C1 segment of cervical spinal cord (tissue), 14 donors: ENCODE measurements at places on chromosomes 1 and 21.
A peak's percentile ranks its signal among the peaks of the same experiment; 100 is the strongest.

DNA sequence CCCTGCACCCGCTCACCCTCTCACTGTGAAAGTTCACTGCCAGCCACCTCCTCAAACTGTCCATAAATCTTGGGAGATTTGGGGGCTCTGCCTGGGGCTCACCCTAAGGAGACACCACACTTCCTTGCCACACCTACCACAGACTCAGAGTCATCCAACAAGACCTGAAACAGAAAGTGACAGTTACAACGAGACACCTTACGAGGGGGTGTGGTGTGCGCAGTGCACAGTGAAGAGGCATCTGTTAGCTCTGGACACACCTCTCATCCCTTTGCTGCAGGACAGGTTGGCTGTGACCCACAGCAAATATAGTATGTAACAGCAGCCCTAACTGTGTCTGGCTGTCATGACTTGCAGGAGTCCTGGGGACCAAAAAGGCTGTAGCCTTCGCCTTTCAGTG, 190.2 kb downstream of the NR5A2 start:
- DNase-seq = no peak

DNA sequence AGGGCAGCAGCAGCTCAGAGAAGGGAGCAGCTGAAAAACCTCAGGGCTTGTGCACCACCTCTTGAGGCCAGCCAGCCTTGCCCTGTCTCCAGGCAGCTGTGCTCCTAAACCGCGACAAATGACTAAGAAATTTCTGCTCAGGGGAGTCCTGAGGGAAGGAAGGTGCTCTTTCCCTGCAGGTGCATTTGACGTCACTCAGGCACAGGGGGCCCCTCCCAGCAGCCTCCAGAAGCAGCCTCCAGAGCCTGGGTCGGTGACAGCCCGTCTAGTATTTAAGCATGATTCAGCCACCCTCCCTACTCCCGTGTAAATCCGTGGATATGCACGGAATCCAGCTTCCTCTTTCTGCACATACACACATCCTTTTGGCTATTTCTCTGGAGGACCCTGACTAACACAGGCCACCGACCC, 560.5 kb downstream of the KIF26B start:
- no peak for DNase-seq

DNA sequence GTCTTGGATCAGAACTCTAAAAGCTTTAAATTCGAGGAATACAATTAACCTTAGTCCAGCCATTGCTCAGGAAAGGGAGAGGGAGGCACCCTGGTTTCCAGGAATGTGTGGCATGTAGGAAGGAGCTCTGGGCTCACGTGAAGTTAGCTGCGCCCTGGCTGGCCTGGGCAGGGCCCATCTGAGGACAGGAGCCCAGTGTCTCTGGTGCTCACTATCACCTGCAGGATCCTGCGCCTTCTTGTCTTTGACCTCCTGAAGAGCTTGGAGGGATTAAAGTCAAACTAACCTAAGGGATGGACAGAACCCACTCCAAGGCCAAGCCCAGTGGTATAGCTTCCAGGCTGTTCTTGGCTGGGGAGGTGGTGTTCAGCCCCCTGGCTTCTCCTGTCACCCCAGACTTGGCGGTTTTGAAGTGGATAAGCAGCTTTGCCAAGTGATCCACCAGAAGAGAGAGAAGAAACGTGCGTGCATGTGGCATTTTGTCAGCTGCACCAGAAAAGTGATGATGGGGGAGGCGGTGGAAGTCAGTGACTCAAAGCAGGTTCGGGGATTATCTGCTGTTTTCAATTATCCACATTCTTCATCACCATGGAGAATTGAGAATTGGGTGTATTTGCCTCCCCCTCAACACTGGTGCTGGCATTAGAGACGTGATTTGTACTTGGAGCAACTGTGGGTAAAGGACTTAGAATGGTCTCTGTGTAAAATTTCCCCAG, 11.9 kb upstream of the KCNN3 start:
- no peak for DNase-seq

- no peak for DNase-seq
Observed at GRCh38 chr1:163826500-163826899, 504.7 kb downstream of the NUF2 start.

GRCh38 chr21:33201956-33202355, 27.8 kb upstream of the IFNAR2 start:
- no peak for DNase-seq

DNA sequence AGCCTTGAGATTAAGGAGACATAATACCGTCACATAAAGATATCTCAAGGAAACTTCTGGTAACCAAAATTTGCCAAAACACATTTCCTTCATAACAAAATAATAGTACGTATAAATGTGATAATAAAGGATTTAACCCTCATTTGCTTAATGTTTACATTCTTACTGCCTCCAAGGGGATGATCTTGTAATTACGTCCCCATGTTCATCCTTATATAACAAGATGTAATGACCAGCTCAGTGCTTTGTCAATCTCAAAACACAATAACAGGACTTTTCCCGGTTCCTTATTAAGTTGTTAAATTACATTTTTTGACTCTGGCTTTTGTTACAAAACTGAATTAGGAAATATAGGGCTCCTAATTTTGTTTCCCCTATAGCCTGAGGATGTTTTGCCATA, 41.3 kb upstream of the UHMK1 start:
- DNase-seq = no peak

GRCh38 chr21:43893536-43894205, 28.6 kb downstream of the AGPAT3 start:
- DNase-seq = no peak

GRCh38 chr1:199639453-199639852, 388.1 kb upstream of the NR5A2 start:
- no peak for DNase-seq

- DNase-seq = no peak
Observed at GRCh38 chr1:24769656-24770651, 24.7 kb downstream of the CLIC4 start.

GRCh38 chr1:208308221-208308620, 64.0 kb upstream of the PLXNA2 start:
- no peak for DNase-seq

DNA sequence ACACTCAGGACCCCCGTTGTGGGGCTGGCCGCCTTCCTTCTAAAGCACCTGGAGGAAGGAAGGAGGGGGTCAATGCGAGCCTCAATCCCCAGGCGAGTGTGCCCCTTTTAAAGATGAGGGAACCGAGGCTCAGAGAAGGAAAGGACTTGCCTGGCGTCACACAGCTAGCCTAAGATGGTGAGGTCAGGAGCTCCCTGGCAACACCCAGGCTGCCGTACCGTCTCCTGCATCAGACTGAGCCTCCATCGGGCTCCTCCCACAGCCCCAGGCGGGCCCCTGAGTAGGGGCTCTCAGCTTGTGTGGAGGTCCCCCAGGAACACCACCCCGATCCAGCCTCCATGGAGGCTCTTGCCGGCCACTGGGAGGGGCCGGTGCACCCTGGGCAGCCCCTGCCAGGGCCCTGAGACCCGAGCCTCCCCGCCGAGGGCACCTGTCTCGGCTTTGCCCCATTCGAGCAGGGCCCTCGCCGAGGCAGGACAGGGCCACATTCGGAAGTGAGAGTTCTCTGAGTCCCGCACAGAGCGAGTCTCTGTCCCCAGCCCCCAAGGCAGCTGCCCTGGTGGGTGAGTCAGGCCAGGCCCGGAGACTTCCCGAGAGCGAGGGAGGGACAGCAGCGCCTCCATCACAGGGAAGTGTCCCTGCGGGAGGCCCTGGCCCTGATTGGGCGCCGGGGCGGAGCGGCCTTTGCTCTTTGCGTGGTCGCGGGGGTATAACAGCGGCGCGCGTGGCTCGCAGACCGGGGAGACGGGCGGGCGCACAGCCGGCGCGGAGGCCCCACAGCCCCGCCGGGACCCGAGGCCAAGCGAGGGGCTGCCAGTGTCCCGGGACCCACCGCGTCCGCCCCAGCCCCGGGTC, at the start of gene AIRE:
TSS of gene AIRE (plus strand) at position 739 of the 855 bp plus-strand sequence. CDS start 131 bp downstream, outside the sequence.
- DNase-seq = no peak

GRCh38 chr1:22105611-22106207, 37.2 kb downstream of the WNT4 start:
- DNase-seq = no peak

DNA sequence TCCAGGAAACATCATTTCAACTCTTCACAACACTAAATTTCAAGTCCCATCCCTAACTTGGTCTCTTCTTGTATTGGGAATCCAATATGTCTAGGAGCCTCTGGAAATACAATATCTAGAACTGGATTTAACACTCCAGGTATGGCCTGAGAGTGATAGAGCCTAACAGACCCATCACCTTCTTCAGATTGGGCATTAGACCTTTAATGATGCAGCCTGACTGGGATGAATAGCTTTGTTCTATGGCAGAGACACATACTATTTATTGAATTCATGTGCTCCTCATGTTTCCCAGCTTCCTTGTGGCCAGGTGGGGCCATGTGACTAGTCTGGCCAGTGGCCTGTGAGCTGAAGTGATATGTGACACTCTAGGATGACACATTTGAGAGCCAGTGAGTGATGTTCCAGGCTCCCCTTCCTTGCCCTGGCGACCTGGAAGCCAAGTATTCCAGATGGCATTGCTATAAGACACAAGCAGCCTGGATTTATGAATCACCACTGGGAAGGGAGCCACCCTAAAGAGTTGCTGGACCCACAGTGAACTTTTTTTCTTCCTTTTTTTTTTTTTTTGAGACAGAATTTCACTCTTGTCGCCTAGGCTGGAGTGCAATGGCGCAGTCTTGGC, 31.0 kb upstream of the POU3F1 start:
- no peak for DNase-seq

- DNase-seq = no peak
Observed at GRCh38 chr1:201626629-201627275, 87.8 kb downstream of the NAV1 start.

- no peak for DNase-seq
Observed at GRCh38 chr1:219563568-219563967, 49.3 kb downstream of the ZC3H11B start.

GRCh38 chr1:172637522-172637921, 21.4 kb upstream of the FASLG start:
- no peak for DNase-seq

DNA sequence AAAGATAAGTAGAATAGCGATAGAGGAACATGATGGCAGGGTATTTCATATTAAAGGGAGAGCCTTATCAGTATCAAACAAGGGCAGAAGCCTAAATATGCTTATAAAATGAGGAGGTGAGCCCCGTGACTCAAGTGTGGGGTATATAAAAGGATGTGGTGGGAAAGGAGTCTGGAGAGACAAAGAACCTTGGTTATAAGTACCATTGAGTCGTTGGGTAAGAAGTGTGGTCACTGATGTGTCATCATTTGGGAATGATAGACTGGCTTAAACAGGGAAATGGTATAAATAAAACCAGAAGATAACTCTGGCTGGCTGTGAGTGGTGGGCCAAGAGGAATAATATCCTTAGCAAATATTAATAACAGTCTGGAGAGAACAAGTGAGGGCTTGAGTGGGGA, 10.9 kb upstream of the CD5L start:
- no peak for DNase-seq

GRCh38 chr1:119467219-119467618, 39.8 kb upstream of the HSD3B1 start:
- no peak for DNase-seq

GRCh38 chr1:228360533-228361313, 45.9 kb downstream of the TRIM11 start:
- no peak for DNase-seq

GRCh38 chr1:70542030-70542429, 131.0 kb downstream of the CTH start:
- DNase-seq = no peak

- no peak for DNase-seq
Observed at GRCh38 chr1:15381805-15382204, 27.9 kb upstream of the EFHD2 start.

- no peak for DNase-seq
Observed at GRCh38 chr1:89198491-89199072, at the start of gene GBP4. Gene GBP4 (minus strand): TSS chr1:89198942. CDS start chr1:89198834, 108 bp downstream.

- no peak for DNase-seq
Observed at GRCh38 chr21:41358193-41359166, 3.3 kb upstream of the MX2 start.

DNA sequence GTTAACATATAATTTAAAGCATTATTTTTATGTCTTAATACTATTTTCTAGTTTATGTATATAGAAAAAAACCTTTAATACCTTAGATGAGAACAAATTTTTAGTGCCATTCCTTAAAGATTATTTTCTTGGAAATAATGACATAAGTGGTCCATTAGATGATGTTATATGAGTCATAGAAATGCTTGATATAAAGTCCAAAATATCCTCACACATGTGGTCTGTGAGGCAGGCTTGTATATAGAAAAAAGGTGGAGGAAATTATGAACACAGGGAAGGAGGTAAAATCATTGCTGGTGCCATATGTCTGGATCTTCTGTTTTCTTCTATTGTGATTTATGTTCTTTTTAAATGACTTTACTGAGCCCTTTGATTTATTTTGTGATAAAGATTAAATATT, 79.3 kb downstream of the MAP3K7CL start:
- no peak for DNase-seq

- no peak for DNase-seq
Observed at GRCh38 chr1:218896202-218896601, 277.5 kb upstream of the LYPLAL1 start.

- DNase-seq = no peak
Observed at GRCh38 chr1:236023926-236024565, 40.8 kb downstream of the NID1 start.

- no peak for DNase-seq
Observed at GRCh38 chr1:161473348-161473747, 31.9 kb upstream of the FCGR2A start.

GRCh38 chr1:28602536-28603439, 10.7 kb downstream of the RAB42 start:
- peak; percentile 13 for DNase-seq

DNA sequence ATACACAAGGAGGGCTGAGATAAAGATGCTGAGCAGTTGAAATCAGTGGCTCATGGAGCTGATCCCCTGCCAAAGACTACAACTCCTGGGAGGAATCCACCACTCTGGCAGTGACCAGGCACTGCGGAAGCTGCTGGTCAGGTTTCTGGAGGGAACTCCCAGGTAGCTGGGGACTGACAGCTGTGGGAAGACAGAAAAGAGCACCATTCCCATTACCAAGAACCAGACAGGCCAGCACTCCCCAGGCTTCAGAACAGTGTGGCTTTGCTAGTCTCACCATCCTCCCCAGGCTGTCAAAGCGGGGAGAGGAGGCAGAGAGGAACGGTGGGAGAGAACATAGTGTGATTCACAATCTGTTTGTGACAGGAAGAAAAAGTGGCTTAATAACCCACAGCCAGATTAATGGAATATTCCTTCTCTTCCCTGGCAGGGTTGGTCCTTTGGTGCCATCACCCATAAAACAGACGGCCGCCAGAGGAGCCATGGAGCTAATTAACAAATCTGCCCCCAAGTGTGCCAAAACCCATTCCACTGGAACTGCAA, 92.1 kb downstream of the MAB21L3 start:
- DNase-seq = no peak

- no peak for DNase-seq
Observed at GRCh38 chr1:159958719-159959380, 4.8 kb upstream of the SLAMF9 start.
